ENCODE measurements at places on chromosomes 12 and 14.

- no peak for DNase-seq
These were observed 178.0 kb downstream of the RPAP3 start for GRCh38 chr12:47527816-47528215.

DNA sequence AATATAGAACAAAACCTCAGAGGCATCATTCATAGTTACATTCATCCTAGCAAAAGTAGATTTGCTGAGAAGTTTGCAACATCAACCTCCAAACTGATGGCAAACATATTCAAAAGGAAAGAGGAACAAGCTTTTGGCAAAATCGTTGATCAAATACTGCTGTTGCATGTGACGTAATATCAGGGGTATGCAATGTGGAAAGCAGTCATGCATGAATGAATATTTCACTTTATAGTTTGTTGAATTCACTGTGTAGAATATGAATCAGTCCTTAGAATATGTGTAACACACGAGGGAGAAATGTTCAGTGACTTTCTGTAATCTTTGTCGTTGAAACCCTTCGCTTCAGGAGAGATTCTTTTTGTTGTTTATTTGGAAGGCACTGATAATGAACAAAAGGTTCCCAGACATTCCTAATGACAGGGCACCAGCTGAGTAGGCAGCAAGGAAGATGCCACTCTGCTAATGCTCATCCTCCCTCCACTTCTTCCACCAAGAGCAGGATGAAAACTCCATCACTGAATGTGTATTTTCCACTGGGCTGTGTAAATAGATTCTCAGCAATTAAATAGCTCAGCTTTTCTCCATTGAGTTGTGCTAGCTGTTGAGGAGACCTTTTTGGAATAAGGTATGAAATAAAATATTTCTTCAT lies 126.1 kb downstream of the PELI2 start:
- no peak for DNase-seq

- DNase-seq = no peak
These were observed 15.7 kb downstream of the SMCO2 start for GRCh38 chr12:27462151-27462694.

DNA sequence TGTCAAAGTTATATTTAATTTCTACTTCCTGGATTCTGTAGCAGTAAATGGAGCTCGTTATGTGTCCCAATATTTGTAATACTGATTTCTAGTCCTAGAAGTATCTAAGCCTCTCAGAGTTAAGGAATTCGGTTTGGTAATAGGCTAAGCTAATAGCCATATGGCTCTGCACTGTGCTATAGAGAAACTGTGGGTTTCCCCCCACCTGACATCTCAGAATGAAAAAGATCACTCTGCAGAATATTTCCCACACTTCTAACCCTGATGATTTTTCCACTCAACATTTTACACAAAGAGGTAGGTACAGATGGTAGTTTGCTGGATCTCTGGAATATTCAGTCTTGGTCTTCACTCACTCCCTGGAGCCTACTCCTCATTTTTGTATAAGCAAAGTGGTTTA lies 71.2 kb downstream of the BORCS5 start:
- no peak for DNase-seq

GRCh38 chr12:48824112-48824511 lies 5.8 kb downstream of the CACNB3 start:
- no peak for DNase-seq

DNA sequence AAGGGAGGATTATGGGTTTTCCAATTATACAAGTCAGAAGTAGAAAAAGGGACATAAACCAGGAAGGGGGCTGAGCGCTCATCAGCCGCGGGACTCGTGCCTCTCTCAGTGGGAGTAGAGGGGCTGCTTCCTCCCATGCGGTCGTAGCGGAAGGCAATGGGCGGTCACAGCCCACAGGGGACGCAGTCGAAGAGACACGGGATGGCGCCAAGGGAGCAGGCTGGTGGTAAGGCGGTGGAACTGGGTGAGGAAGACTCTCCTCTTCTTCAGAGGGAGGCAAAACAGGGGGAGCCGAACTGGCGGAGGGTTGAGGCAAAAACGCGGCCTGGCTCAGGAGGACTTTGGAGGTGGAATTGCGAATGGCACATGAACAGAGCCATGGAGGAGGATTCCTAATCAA lies 677.7 kb downstream of the TMEM121 start:
- no peak for DNase-seq

DNA sequence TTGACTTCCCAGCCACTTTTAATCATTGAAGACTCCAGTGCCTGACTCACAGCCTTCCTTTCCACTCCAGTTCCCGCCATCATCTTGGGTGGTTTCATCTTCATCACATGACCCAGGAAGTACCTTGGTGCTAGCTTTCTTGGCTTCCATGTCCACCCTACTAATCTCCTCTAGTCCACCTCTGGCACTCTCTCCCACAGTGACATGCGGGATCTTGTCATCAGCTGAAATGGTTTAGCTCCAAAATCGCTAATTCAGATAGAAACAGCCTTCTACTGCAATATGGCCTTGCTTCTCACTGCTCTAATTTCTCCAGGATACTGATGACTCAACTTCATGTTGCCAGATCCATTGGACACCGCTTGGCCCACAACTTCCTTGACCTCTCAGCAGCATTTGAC lies 24.5 kb downstream of the WDR20 start:
- no peak for DNase-seq
